ENCODE measurements at places on chromosomes 1 and 21.

DNA sequence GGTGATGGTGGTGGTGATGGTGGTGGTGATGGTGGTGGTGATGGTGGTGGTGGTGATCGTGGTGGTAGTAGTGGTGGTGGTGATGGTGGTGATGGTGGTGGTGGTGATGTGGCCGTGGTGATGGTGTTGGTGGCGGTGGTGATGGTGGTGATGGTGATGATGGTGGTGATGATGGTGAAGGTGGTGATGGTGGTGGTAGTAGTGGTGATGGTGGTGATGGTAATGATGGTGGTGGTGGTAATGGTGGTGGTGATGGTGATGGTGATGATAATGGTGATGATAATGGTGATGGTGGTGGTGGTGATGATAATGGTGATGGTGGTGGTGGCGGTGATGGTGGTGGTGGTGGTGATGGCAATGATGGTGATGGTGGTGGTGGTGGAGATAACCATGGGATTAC lies 6.8 kb upstream of the COL6A2 start:
- no peak for DNase-seq

DNA sequence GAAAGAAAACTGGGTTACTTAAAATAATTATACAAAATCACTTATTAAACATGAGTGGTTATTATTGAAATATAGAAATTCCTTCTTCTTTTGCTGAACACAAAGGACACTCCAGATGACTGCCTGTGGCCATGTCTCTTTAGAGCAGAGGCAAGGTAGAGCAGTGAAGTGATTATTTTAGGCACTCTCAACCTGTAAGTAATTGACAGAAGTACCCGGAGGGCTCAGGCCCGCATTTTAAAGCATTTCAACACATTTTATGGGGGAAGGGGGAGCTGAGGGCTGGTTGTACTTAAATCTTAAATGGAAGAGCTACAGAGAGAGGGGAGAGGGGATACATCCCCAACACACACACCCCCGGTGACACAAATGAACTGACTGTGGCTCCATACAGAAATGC lies 10.2 kb downstream of the OSCP1 start:
- DNase-seq: no peak

- no peak for DNase-seq
Observed at GRCh38 chr1:241751524-241751923, 96.5 kb upstream of the EXO1 start.

GRCh38 chr21:19124691-19125090 lies 721.1 kb upstream of the TMPRSS15 start:
- no peak for DNase-seq

DNA sequence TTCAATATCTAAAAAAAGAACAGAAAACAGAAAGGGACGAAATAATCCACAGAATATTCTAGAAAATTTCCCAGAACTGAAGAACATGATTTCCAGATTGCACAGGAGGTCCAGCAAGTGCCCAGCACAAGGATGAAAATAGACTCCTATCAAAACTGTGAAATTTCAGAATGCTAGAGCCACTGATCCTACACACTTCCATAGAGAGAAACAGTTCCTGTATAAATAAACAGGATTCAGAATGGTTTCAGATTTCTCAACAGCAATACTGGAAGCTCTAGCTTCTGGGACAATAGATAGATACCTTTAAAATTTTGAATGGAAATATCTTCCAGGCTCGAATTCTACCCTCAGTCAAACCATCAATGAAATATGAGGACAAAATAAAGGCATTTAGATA lies 4.6 kb downstream of the TARBP1 start:
- no peak for DNase-seq

Data from stimulated activated CD4-positive, alpha-beta T cell treated with anti-CD3 and anti-CD28 coated beads, Interleukin-1b, Interleukin-23, amount 100 ng/mL, for 1 hour (primary cell).